ENCODE measurements at places on chromosomes 6 and 20. TPM values are rescaled to one million over a fixed set of nuclear protein-coding genes. Genes with fewer than 3 reads are reported as not detected.

The CALHM4 gene
- not detected for total RNA-seq

The BMP6 gene
- total RNA-seq, result 9.0 TPM

The TAGAP gene
- total RNA-seq, result 8.0 TPM

The ADGRF1 gene
- total RNA-seq, result 0.09 TPM

The OXT gene
- not detected for total RNA-seq

The PTK7 gene
- 11.0 TPM for total RNA-seq

The CLVS2 gene
- total RNA-seq, result 0.04 TPM

The SYCP2L gene
- 1.3 TPM for total RNA-seq

The COL19A1 gene
- total RNA-seq, result 0.98 TPM

The TRPC4AP gene
- 50.4 TPM for total RNA-seq

The LCA5 gene
- 11.0 TPM for total RNA-seq

The TUBE1 gene
- total RNA-seq, result 30.0 TPM

The PAK5 gene
- 0.18 TPM for total RNA-seq

The MEI4 gene
- total RNA-seq, result 0.13 TPM

The SLC17A1 gene
- total RNA-seq, result not detected

The ASIP gene
- total RNA-seq, result 3.0 TPM

The BANF2 gene
- not detected for total RNA-seq

The TMEM74B gene
- 7.1 TPM for total RNA-seq

The SMOC2 gene
- total RNA-seq, result 45.6 TPM

The TGM3 gene
- total RNA-seq, result not detected

The CD24 gene
- total RNA-seq, result 3.3 TPM

The MEP1A gene
- not detected for total RNA-seq

The APOM gene
- 0.53 TPM for total RNA-seq

The DLL1 gene
- total RNA-seq, result 15.4 TPM

The SLC22A2 gene
- not detected for total RNA-seq

The PABPC1L gene
- 15.6 TPM for total RNA-seq

The OPRL1 gene
- 1.0 TPM for total RNA-seq

The PTGIS gene
- total RNA-seq, result 89.7 TPM

The KPNA5 gene
- total RNA-seq, result 29.5 TPM

The PLA2G7 gene
- total RNA-seq, result 5.9 TPM

All from sciatic nerve (tissue), 2 donors.